ENCODE measurements at places on chromosomes 7 and 10.
A peak's percentile ranks its signal among the peaks of the same experiment; 100 is the strongest.

DNA sequence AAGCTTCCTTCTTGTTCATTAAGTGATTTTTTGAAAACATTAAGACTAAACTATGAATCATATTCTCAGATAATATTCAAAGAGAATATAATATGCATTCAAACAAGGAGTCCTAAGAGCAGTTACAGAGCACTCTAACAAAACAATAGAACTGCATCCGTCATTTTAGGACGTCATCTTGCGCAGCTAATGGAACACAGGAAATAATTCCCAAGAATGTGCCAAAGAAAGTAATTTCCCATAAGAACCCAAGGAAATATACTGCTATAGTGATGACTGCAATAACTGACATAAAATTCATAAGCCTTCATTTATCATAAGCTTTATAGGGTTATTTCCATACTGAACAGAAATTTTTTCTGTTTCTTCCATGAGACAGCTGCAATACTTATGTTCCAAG lies 28.3 kb upstream of the CASD1 start:
- DNase-seq = no peak

- DNase-seq = no peak
These were observed 151.2 kb downstream of the AUTS2 start for GRCh38 chr7:69749372-69749979.

DNA sequence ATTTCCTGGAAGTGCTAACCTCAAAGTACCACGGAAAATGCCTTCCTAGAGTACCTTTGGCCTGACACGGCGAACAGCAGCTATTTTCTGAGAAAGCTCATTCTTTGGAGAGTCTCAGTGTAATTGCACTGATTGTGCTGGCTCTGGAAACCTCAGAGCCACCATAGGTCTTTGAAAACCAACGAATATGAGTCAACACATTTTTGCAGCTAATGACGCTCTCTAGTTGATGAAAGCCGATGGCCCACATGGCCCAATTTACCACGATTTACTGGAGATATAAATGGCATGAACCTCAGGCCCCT lies 187.1 kb downstream of the ADARB2 start:
- DNase-seq = no peak

- no peak for DNase-seq
These were observed 54.3 kb upstream of the ITGB1 start for GRCh38 chr10:33012306-33012705.

GRCh38 chr10:12262278-12262981 lies 66.4 kb downstream of the CDC123 start:
- DNase-seq = no peak

- no peak for DNase-seq
These were observed 45.4 kb downstream of the CTTNBP2 start for GRCh38 chr7:117827862-117828261.

- no peak for DNase-seq
These were observed 163.7 kb upstream of the PRPS1L1 start for GRCh38 chr7:18191341-18191740.

- DNase-seq = no peak
These were observed 18.1 kb downstream of the KCNH2 start for GRCh38 chr7:150959739-150960734.

DNA sequence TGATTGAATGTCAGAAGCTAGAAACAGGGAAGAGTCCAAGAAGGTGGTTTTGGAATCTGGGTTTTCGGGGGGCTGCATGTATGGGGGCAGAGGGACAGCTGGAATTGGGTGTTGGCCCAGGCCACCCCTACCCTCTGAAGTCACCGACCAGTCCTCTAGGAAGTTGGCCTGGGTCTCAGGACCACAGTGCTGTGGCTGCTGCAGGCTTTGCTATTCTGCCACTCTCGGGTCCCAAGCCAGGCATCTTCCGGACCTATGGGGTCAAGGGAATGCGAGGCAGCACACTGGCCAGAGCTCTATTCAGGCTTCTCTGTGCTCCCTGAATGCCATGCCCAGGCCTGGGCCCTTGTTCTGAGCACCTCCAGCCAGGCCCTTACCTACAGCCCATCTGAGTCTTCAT lies 13.2 kb downstream of the FGF8 start:
- DNase-seq = no peak

GRCh38 chr10:2927958-2928840 lies 139.1 kb upstream of the PFKP start:
- peak; percentile 30 for DNase-seq

DNA sequence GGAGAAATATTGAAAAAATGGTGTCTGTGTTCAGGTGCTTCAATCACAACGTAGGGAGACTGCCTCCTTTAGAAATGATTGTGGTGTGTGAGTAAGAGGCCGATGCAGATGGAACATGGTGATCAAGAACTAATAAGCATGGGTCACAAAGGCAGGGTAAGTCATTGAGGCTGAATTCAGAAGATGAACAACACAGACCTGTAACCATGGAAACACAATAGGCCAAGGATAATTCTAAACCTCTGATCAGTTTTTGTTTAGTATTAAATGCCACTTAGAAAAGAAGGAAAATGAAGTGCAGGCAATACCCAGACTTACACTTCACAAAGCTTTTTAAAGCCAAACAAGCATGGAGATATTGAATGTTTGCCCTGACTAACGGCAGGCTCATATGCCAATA lies 32.8 kb upstream of the TAS2R16 start:
- no peak for DNase-seq

GRCh38 chr10:34864149-34865067 lies 49.3 kb upstream of the PARD3 start:
- no peak for DNase-seq

GRCh38 chr10:126063353-126063791 lies 167.0 kb downstream of the FANK1 start:
- no peak for DNase-seq

- no peak for DNase-seq
These were observed 36.6 kb downstream of the ADRA2A start for GRCh38 chr10:111113238-111113960.

- no peak for DNase-seq
These were observed 186.3 kb upstream of the ADARB2 start for GRCh38 chr10:1923586-1923985.

GRCh38 chr7:158406801-158407200 lies 180.8 kb downstream of the PTPRN2 start:
- DNase-seq = no peak

GRCh38 chr10:61047081-61047480 lies 103.1 kb upstream of the RHOBTB1 start:
- DNase-seq = no peak

DNA sequence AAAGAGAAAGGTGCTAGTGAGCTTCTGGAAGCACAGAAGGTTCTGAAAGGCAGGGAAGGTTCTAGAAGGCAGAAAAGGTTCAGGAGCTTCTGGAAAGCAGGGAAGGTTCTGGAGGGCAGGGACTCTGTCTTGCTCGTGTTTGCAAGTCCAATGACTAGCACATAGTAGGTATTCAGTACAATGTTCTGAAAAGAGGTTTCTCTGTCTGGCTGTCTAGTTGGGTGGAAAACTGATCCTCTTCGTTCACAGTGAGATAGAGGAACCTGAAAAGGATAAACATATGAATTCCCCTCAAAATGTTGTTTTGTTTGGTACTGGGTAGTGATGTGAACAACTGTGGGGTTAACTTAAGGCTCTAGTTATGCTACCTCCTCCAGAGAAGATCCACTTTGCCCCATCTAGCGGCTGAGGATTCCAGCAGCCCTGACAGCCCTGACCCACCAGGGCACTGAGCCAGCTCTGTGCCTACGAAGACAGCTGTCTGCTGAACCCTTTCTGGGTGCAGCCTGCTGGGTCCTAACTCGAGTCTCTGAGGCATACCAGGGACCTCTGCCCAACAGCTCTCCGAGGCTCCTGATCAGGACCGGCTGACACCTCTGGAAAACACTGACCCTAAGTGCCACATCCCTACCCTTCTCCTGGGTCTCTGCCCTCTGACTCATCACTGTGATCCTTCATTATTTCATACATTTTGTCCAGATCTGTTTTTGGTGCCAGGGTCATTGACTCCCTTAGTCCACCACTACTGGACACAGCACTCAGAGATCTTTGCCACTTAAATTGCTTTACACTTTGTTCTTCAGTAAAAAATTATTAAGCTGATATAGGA lies 15.4 kb downstream of the PTPRN2 start:
- no peak for DNase-seq

DNA sequence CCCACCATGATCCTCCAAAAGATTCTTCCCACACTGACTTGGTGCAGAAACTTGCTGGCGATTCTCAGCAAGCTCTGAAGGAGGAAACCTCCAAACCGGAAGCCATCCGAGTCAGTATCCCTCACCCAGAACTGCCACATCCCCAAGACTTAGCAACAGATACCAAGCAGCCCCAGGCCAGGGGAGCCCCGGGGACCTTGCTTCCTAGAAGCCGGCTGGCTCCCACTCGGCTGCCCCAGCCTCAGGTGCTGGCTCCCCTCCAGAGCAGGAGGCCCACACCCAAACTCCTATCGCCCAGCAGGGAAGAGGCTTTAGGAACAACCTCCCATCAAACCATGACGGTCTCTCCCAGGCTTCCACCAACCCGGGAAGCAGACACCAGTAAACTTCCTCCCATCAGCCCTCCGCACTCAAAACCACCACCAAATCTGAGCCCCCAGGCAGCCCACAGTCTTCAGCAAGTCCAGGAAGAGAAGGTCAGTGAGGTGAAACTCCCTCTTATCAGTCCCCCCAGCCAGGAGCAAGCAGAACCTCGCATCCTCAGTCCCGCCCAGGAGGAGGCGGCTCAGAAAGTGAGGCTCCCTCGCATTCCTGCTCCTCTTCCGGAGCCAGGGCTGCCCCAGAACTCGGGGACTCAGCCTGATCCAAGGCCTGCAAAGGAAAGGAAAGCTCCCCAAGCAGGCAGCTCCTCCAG lies 82.3 kb downstream of the LRGUK start:
- DNase-seq = no peak

GRCh38 chr7:73433924-73434700 lies 534 bp downstream of the FZD9 start:
- DNase-seq = no peak

- no peak for DNase-seq
These were observed 265.1 kb upstream of the KLF6 start for GRCh38 chr10:4050061-4050460.

- no peak for DNase-seq
These were observed 186.0 kb upstream of the TCF7L2 start for GRCh38 chr10:112763916-112764520.

DNA sequence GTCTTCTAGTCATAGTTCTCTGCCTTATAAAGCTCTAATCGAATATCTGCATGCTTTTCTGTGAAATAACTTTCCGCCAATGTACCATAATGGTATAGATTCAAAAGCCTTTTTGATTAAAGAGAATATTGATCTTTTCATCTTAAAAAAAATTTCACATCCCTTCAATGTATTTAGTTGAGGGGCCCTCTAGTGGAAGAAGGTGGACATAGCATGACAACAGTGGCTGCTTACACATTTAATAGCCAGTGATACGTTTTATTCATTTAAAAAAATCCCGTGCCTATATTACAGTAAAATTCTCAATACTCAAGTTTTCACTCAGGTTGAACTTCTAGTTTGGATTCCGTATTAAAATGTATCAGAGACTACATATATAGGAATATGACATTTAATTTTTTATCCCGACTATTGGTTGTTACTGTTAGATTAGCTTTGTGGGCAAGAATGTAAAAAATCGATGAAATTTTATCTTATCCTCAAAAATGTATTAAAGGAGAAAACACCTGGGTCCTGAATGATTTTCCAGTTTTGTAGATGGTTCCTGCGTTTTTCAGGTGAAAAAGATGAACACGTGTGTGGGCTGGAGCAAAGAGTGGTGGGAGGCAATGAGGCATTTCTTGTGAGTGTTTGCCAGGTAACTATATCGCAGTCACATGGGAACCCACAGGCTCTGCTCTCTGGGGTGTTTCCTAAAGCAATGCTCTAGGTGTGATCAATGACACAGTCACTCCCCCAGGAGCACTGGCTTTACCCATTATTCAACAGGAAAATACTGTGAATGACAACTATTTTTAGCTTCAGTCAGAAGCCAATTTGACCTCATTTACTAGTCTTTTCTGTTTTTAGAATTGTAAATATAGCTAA lies 24.1 kb upstream of the PNLIP start:
- peak; percentile 38 for DNase-seq

DNA sequence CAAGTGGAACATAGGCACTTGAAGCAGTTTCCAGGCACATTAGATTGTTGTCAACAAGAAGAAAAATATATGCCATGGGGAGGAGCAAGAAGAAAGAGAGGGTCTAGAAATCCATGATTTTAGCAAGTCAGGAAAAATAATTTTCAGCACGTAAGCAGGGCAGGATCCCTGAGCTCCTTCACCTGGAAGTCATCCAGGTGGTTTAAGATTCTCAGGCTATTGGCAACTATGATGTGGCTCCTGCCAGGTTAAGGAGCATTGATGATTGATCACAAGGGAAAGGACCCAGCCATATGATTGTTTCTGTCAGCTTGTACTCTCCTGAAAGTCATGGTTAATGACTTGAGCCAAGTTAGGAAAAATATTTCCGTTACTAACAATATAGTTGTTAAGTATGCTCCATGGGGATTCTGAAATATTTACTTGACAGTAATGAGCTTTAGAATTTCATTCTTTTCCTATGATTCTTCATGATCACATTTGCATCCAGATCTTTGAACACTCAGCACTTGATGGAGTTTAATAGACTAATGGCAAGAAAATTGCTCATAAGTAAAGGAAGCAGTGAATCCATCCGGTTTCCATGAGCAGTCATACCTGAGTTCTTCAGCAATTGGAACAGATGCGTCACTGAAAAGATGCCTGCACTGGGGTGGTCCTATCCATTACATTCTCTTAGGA lies 209.1 kb downstream of the BICC1 start:
- no peak for DNase-seq

GRCh38 chr7:94311515-94311914 lies 83.2 kb upstream of the COL1A2 start:
- DNase-seq = no peak

GRCh38 chr7:95240921-95241320 lies 83.4 kb downstream of the PON1 start:
- no peak for DNase-seq

DNA sequence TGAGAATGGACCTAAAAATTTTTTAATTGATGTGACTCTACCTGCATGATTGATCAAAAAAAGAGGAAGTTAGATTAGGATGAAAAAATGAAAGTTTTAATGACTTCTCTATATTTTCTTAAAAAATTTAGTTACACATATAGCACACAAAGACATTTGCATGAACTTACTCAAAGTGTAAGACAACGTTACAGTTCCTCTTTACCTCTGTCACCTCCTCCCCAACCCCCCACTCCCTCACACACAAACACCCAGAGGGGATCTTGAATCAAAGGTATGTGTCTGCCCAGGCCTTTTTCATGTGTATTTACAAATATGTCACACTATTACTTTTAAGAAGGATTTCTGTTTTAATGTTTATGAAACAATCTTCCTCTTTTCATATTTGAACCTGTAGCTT lies 20.6 kb upstream of the CDCA7L start:
- DNase-seq = no peak

- no peak for DNase-seq
These were observed 35.8 kb downstream of the PDGFA start for GRCh38 chr7:483656-484355.
